Tibial nerve (tissue), 4 donors: ENCODE measurements at places on chromosomes 16 and 17. TPM values are rescaled to one million over a fixed set of nuclear protein-coding genes. Genes with fewer than 3 reads are reported as not detected.
A peak's percentile ranks its signal among the peaks of the same experiment; 100 is the strongest.

- H3K27me3 ChIP-seq, result no peaks in the 10 kb centered on the region
- no peaks in the 10 kb centered on the region for H3K36me3 ChIP-seq
- no peaks in the 10 kb centered on the region for H3K4me1 ChIP-seq
- no peak overlapping the region for H3K27ac ChIP-seq
- DNase-seq, result no peak
Observed at GRCh38 chr16:537415-538335, 10.2 kb downstream of the CAPN15 start.

GRCh38 chr17:386141-386876 lies 33.7 kb upstream of the RPH3AL start:
- H3K27me3 ChIP-seq, result no peaks in the 10 kb centered on the region
- H3K4me3 ChIP-seq, result peak overlapping the region; percentile 40
- DNase-seq, result peak; percentile 66

GRCh38 chr17:80323982-80324381 lies 63.3 kb downstream of the RNF213 start:
- DNase-seq, result no peak
- no peaks in the 10 kb centered on the region for H3K27me3 ChIP-seq
- no peak overlapping the region for H3K27ac ChIP-seq
- H3K36me3 ChIP-seq, result peaks cover 99% of the 10 kb centered on the region
- H3K4me3 ChIP-seq, result no peak overlapping the region

GRCh38 chr17:6328279-6328678 lies 106.6 kb downstream of the AIPL1 start:
- DNase-seq, result no peak
- H3K27me3 ChIP-seq, result no peaks in the 10 kb centered on the region
- H3K36me3 ChIP-seq, result no peaks in the 10 kb centered on the region
- no peak overlapping the region for H3K27ac ChIP-seq
- H3K4me1 ChIP-seq, result no peaks in the 10 kb centered on the region

NME2 gene
- total RNA-seq, result 376 TPM

DNA sequence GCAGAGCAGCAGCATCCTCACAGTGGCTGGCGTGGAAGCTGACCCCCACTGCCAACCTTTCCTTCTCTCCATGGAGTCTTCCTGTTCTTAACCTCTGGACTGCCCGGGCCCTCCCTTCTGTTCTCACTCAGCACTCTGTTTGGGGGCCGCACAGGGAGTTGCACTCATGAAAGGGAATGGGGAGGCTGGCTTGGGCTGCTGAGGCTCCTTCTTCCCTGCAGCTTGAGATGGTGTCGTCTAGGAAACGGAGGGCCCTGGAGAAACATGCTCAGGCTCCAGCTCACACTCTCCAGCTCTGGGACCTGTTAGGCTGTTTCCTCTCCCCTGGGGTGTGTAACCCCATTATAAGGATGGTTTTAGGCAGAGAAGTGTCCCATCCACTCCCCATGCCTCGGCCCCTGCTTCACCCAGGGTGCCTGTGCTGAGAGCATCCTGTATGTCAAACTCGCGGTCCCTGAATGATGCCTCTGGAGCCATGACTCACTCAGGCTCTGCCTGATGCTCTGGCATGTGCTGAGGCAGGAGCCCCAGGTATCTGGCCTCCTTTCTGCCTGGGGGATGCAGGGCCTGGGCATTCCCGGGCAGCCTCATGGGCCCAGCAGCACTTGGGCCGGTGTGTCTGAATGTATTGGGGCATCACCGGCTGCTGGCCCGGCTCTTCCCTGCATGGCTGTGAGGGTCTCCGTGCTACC lies 18.9 kb downstream of the TMEM94 start:
- H3K4me1 ChIP-seq, result no peaks in the 10 kb centered on the region
- no peak overlapping the region for H3K4me3 ChIP-seq
- peak overlapping the region; percentile 59 for H3K27ac ChIP-seq
- no peaks in the 10 kb centered on the region for H3K36me3 ChIP-seq
- H3K27me3 ChIP-seq, result no peaks in the 10 kb centered on the region
- no peak for DNase-seq

GRCh38 chr16:86881861-86882273 lies 303.5 kb downstream of the FOXL1 start:
- DNase-seq, result no peak
- no peaks in the 10 kb centered on the region for H3K4me1 ChIP-seq
- no peaks in the 10 kb centered on the region for H3K27me3 ChIP-seq

- H3K27ac ChIP-seq, result no peak overlapping the region
- H3K4me1 ChIP-seq, result no peaks in the 10 kb centered on the region
- no peak for DNase-seq
- no peak overlapping the region for H3K4me3 ChIP-seq
Observed at GRCh38 chr16:85733839-85734170, 17.1 kb downstream of the C16orf74 start.

MYH8 gene
- not detected for total RNA-seq

GRCh38 chr16:88548985-88549384 lies 21.2 kb upstream of the ZC3H18 start:
- H3K27ac ChIP-seq, result no peak overlapping the region
- no peak for DNase-seq
- no peaks in the 10 kb centered on the region for H3K27me3 ChIP-seq
- H3K4me3 ChIP-seq, result no peak overlapping the region

GRCh38 chr17:82477934-82478333 lies 19.4 kb downstream of the NARF start:
- peaks cover 100% of the 10 kb centered on the region for H3K36me3 ChIP-seq
- H3K27ac ChIP-seq, result no peak overlapping the region
- DNase-seq, result no peak
- no peaks in the 10 kb centered on the region for H3K4me1 ChIP-seq

DNA sequence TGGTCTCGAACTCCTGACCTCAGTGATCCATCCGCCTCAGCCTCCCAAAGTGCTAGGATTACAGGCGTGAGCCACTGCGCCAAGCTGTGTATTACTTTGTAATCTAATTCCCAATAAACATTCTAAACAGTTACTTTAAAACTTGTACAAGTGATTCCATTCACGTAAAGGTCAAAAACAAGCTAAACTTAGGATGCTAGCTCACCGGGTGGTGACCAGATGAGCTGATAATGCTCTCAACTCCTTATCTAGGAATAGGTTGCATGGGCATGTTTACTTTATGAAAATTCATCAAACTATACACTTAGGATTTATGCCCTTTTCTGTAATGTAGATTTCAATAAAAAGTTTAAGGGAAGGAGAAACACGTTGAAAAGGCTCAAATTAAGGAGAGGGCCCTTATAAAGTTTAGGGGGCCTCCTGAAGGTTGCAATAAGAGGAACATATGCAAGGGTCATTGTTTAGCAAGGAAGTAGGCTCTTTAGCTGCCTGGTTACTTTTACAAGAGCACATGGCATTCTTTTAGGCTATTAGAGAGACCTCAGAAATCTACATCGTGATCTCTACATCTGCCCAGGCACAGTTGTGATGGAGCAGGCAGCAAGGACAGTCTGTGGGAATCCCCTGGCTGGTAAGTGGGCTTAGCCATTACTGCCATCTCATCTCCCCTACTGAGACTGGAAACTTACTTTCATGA lies 13.3 kb downstream of the CDR2 start:
- no peak for DNase-seq
- H3K4me3 ChIP-seq, result no peak overlapping the region
- no peaks in the 10 kb centered on the region for H3K27me3 ChIP-seq
- no peak overlapping the region for H3K27ac ChIP-seq
- H3K36me3 ChIP-seq, result no peaks in the 10 kb centered on the region
- peaks cover 4% of the 10 kb centered on the region for H3K4me1 ChIP-seq

GRCh38 chr16:53689636-53690035 lies 14.0 kb downstream of the RPGRIP1L start:
- no peak overlapping the region for H3K27ac ChIP-seq
- H3K4me3 ChIP-seq, result no peak overlapping the region
- H3K27me3 ChIP-seq, result no peaks in the 10 kb centered on the region
- H3K36me3 ChIP-seq, result no peaks in the 10 kb centered on the region

CCDC43 gene
- total RNA-seq, result 16.2 TPM

SEZ6L2 gene
- 1.7 TPM for total RNA-seq

DNA sequence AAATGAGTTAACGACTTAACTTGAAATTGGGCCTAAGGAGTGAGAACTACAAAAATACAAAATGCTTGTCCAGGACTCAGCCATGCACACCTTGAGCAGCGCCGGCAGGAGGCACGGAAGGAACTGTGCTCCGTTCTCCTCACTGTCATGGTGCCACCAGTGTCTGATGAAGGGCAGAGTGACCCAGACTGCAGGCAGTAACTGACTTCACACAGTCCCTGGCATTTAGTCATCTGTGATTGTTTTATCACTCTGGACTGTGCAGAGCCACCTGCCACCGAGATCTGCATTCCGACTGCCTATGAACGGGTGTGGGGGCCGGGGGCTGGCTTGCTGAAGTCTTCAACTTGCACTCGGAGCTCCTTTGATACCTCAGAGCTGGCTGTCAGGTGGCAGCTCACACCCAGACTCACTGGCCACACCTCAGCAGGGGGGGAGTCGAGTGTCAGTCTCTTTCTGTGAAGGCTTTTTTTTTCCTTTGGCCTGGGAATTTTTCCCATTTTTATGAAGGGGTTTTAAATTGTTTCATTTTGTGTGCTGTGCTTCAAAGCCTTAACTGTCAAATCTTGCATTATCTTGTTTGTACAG lies 20.2 kb upstream of the ENDOV start:
- no peak overlapping the region for H3K4me3 ChIP-seq
- DNase-seq, result no peak
- H3K27ac ChIP-seq, result peak overlapping the region; percentile 4

GRCh38 chr17:15498107-15498506 lies 30.7 kb upstream of the CDRT4 start:
- no peak for DNase-seq
- H3K27ac ChIP-seq, result no peak overlapping the region
- peaks cover 17% of the 10 kb centered on the region for H3K4me1 ChIP-seq
- no peak overlapping the region for H3K4me3 ChIP-seq
- no peaks in the 10 kb centered on the region for H3K27me3 ChIP-seq
- no peaks in the 10 kb centered on the region for H3K36me3 ChIP-seq

GRCh38 chr16:4566144-4566543 lies 10.0 kb downstream of the C16orf96 start:
- no peak overlapping the region for H3K27ac ChIP-seq
- H3K36me3 ChIP-seq, result no peaks in the 10 kb centered on the region
- DNase-seq, result no peak

DNA sequence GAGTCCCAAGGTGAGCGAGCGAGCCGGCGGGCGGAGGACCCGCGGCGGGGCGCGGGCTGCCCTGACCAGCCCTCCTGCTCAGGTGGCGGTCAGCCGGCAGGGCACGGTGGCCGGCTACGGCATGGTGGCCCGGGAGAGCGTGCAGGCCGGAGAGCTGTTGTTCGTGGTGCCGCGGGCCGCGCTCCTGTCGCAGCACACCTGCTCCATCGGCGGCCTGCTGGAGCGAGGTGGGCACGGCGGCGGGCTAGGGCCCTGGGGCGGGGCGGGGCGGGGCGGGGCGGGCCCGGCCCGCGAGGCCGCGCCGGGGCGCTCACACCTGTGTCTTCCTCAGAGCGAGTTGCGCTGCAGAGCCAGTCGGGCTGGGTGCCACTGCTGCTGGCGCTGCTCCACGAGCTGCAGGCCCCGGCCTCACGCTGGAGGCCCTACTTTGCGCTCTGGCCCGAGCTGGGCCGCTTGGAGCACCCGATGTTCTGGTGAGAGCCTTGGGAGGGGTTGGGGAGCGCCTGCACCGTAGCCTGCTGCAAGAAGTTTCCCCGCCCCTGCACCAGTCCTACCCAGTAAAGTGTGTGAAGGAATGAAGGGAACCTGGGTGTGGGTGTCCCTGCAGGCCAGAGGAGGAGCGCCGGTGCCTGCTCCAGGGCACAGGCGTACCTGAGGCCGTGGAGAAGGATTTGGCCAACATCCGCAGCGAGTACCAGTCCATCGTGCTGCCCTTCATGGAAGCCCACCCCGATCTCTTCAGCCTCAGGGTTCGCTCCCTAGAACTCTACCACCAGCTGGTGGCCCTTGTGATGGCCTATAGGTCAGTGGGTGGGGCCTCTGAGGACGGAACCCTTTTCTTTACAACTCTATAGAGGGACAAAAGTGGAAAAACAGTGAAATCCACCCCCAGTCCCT lies 802 bp downstream of the SETD6 start:
- H3K4me1 ChIP-seq, result peaks cover 26% of the 10 kb centered on the region
- H3K4me3 ChIP-seq, result peak overlapping the region; percentile 84
- no peak for DNase-seq
- H3K27me3 ChIP-seq, result no peaks in the 10 kb centered on the region

DNA sequence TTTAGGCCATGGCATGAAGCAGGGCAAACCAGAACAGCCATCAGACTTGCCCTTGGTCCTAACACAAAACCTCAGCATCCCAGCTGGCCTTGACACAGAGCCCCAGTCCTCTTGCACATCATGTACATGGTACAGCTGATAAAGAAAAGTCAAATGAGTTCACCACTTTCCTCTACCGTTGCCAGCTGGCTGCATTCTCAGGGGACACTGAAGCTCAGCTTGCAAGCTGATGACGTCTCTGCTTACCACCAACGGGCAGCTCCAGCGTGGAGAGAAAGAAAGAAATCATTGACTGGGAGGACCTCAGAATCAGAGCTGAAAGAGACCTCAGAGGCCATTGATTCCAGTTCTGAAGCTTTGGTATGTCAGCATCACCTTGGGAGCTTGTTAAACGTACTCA lies 80.7 kb upstream of the CES5A start:
- no peak overlapping the region for H3K4me3 ChIP-seq
- H3K27me3 ChIP-seq, result no peaks in the 10 kb centered on the region
- DNase-seq, result no peak
- no peak overlapping the region for H3K27ac ChIP-seq
- H3K4me1 ChIP-seq, result no peaks in the 10 kb centered on the region

- no peaks in the 10 kb centered on the region for H3K27me3 ChIP-seq
- no peak overlapping the region for H3K4me3 ChIP-seq
- peaks cover 10% of the 10 kb centered on the region for H3K4me1 ChIP-seq
- no peak overlapping the region for H3K27ac ChIP-seq
- no peaks in the 10 kb centered on the region for H3K36me3 ChIP-seq
Observed at GRCh38 chr16:65876624-65877023, 489.9 kb upstream of the CDH5 start.

RAB26 gene
- not detected for total RNA-seq

DNA sequence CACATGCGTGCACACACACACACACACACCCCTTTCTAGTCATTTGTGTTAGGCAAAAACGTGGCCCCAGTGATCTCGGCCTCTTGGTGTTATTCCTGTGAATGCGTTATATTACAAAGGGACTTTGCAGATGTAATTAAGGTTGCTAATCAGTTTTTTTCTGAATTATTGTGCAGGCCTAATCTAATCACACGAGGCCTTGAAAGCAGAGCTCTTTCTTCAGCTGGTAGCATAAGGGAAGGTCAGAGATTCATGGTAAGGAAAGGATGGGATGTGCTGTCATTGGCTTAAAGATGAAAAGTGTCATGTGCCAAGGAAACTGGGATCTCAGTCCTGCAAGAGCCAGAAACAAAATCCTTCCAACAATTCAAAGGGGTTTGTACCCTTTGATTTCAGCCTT lies 113.4 kb upstream of the ELAC2 start:
- H3K4me3 ChIP-seq, result no peak overlapping the region
- H3K27ac ChIP-seq, result no peak overlapping the region
- no peak for DNase-seq
- H3K36me3 ChIP-seq, result no peaks in the 10 kb centered on the region
- H3K27me3 ChIP-seq, result no peaks in the 10 kb centered on the region
- H3K4me1 ChIP-seq, result no peaks in the 10 kb centered on the region
